ENCODE measurements at places on chromosomes 5 and 9.

- DNase-seq, result no peak
Measured at GRCh38 chr9:93013856-93014582, 44.5 kb upstream of the SUSD3 start.

GRCh38 chr9:133144904-133145851 is 18.5 kb downstream of the GBGT1 start:
- DNase-seq, result no peak

DNA sequence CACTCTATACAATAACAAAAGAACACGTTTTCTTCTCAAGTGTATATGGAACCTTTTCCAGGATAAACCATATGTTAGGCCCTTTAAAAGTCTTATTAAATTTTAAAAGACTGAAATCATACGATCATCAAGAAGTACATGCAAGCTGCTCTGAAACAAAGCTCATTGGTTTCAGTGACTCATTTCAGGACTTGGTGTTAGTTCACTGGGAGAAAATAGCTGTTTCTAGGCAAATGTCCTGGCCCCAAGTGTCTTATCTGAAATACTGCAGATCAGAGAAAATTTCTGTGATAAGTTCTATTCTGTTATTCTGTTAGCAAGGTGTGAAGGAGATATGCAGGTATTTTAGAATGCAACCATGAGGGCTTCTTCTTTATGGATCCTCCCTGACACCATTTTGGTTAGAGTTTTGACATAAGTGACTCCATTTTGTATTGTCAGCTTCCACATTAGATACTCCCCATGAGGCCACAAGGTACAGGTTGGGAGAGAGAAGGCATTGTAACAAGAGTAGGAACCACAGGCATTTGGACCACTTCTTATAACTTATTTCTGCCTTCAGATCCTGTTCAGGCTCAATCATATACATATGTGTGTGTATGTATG is 7.5 kb upstream of the CCDC180 start:
- no peak for DNase-seq

GRCh38 chr9:14779566-14780022 is 57.1 kb upstream of the CER1 start:
- DNase-seq, result no peak

DNA sequence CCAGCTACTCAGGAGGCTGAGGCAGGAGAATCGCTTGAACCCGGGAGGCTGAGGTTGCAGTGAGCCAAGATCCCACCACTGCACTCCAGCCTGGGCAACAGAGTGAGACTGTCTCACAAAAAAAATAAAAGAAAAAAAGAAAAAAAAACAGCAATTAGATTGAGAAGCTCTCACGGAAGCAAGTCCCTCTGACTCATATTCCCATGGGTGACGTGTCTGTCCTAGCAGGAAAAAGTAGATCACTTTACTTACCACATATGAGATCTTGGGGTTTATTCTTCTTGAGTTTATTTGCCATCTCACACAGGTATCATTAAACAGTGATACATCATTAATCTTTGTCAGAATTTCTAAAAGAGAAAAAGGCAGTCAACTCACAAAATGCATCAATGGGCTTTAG is 62.6 kb downstream of the SUSD1 start:
- no peak for DNase-seq

DNA sequence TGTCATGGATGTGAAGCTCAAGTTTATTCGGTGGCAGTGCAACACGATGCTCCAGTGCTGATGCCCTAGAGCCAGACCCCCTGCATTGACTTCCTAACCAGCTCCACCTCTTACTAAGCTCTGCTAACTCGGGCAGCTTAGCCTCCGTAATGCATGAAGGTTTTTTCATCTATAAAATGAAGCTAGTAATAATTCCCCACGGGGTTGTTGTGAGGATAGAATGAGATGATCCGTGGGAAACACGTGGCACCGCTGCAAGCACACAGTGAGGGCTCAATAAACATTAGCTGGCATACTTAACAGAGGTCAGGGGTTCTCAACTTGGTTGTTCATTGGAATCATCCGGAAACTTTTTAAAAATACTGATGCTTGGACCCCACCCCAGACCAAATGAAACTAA is 6.8 kb downstream of the ENC1 start:
- DNase-seq, result no peak

GRCh38 chr5:68505917-68506860 is 290.6 kb downstream of the PIK3R1 start:
- DNase-seq, result no peak

- DNase-seq, result no peak
Measured at GRCh38 chr5:98564836-98565235, 208.6 kb upstream of the RGMB start.

- DNase-seq, result no peak
Measured at GRCh38 chr9:109536859-109537258, 38.8 kb upstream of the PTPN3 start.

GRCh38 chr5:145531038-145531734 is 304.0 kb downstream of the PRELID2 start:
- no peak for DNase-seq

DNA sequence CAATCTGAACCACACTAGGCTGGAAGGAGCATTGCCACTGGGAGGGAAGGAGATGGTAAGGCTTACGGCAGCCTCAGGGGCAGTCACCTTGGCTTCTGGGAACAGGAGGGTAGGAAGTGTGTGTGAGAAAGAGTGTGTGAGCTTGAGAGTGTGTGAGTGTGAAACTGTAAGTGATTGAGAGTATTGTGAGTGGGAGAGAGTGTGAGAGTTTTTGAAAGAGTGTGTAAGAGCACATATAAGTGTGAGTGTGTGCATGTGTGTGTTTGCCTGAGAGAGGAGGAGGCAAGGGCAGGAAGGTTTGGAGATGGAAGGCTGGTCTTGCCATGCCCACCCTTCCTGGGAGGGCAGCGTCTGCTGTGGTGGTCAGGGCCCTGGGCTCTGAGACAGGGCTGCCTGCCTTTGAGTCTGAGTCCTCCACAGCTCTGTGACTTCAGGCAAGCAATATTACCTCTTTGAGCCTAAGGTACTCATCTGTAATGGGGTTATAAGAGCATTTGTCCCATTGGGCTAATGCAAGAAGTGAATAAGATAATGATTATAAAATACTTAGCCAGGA is 51.9 kb upstream of the BOD1 start:
- no peak for DNase-seq

Measured in hematopoietic multipotent progenitor cell treated with erythropoietin and hydrocortisone succinate and interleukin-3 and kit ligand, for 8 days (in vitro differentiated cells).